ENCODE measurements at places on chromosomes 16 and 17. TPM values are rescaled to one million over a fixed set of nuclear protein-coding genes. Genes with fewer than 3 reads are reported as not detected.
A peak's percentile ranks its signal among the peaks of the same experiment; 100 is the strongest.

- H3K4me3 ChIP-seq = no peak overlapping the region
- H3K27me3 ChIP-seq = peaks cover 7% of the 10 kb centered on the region
- peaks cover 38% of the 10 kb centered on the region for H3K4me1 ChIP-seq
- DNase-seq = no peak
- H3K36me3 ChIP-seq = no peaks in the 10 kb centered on the region
- no peak overlapping the region for H3K27ac ChIP-seq
These were observed 2.5 kb upstream of the STARD3 start for GRCh38 chr17:39634384-39634871.

DNA sequence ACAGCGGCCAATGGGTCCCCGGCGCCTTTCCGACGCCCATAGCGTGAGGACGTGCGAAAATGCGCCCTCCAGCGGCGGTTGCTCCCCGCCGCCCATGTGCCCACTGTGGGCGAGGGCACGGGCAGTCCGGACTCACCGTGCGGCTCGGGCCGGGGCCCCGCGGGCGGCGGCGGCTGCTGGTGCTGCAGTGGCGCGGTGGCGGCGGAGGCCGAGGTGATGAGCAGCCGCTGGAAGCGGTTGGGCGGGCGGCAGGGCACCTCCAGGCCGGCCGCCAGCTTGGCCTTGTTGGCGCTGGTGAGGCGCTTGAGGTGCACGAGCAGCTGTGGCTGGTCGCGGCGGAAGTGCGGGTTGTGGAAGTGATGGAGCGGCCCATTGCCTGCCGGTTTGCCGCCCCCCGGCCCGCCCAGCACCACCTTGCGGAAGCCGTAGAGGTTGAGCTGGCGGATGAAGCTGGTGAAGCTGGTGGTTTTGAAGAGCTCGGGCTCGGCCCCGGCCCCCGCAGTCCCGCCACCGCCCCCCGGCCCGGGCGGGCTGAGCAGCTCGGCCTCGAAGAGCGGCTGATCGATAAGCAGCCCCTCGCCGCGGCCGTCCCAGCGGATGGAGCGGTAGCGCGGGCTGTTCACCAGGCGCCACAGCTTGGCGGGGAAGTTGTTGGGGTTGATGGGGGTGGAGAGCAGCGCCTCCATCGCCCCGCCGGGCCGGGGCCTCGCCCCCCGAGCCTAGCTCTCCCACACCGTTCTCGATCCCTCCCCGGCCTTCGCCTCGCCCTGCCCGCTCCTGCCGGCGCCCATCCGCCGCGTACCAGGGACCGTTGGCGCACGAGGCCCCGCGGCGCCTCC lies at the start of gene HSF5:
Gene HSF5 (minus strand): TSS at position 820 of the 839 bp plus-strand sequence. CDS start 134 bp downstream, at position 686.
- H3K4me3 ChIP-seq = peak within 1 kb of the TSS; percentile 52
- peak; percentile 83 for DNase-seq
- H3K36me3 ChIP-seq = peaks cover 33% of the 10 kb centered on the region
- H3K27me3 ChIP-seq = no peaks in the 10 kb centered on the region
- peaks cover 14% of the 10 kb centered on the region for H3K4me1 ChIP-seq
- peak within 1 kb of the TSS; percentile 47 for H3K27ac ChIP-seq

- DNase-seq = peak; percentile 30
- no peaks in the 10 kb centered on the region for H3K36me3 ChIP-seq
- H3K4me1 ChIP-seq = no peaks in the 10 kb centered on the region
- H3K27ac ChIP-seq = no peak overlapping the region
- peaks cover 6% of the 10 kb centered on the region for H3K27me3 ChIP-seq
- H3K4me3 ChIP-seq = no peak overlapping the region
These were observed 176.2 kb upstream of the FAM20A start for GRCh38 chr17:68777243-68777855.

DNA sequence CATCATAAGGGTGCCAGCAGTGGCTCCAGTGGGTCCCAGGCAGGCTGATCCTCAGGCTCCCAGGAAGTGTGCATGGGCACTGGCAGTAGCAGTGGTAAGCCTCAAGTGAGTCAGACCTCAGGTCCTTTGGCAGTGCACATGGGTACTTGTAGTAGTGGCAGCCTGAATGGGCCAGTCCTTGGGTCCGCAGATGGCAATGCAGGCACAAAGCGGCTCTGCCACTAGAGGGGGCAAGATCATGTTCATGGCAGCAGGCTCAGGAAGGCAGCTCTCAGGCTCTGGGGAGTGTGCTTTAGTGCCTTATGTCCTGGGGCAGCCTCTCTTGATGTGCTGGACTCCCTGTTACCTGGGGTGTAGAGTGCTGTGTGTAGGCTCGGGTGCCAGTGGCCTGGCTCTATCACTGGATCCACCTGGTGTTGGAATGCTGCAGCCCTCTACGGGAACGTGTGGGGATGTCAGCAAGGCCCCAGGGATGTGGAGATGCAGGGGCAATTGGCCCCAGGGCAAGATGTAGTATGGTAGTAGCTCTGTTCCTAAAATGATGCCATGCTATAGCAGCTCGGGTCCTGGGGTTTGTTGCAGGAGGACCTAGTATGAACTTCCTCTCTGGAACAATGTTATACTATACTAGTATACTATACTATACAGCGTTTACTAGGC lies 11.0 kb downstream of the ACSM3 start:
- no peak overlapping the region for H3K4me3 ChIP-seq
- no peak overlapping the region for H3K27ac ChIP-seq
- no peaks in the 10 kb centered on the region for H3K36me3 ChIP-seq
- H3K4me1 ChIP-seq = no peaks in the 10 kb centered on the region
- no peaks in the 10 kb centered on the region for H3K27me3 ChIP-seq

DNA sequence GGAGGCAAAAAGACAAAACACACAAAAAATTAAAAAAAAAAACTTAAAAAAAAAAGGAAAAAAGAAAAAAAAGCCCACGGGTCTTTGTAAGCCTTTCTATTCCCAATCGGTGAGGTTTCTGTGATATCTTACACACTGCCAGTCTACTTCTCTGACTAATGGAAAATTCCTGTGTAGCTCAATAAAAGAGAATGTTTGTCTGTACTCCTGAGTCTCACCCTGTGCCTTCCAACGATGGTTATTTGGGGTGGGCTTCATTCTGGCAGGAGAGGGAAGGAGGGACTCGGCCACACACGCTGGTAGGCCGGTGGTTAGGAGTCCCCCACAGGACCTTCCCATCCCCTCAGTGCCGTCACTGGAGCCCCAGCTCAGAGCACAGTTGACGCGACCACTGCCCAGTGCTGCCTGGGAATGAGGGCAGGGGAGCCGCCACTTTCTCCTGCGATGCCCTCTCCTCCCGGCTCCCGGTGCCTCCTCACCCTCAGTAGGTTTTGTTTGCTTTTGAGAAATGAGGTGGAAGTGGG lies 68.0 kb downstream of the AMFR start:
- H3K4me1 ChIP-seq = peaks cover 29% of the 10 kb centered on the region
- no peaks in the 10 kb centered on the region for H3K27me3 ChIP-seq
- H3K36me3 ChIP-seq = peaks cover 5% of the 10 kb centered on the region
- DNase-seq = no peak
- peak overlapping the region; percentile 98 for H3K27ac ChIP-seq
- peak overlapping the region; percentile 78 for H3K4me3 ChIP-seq

- H3K4me1 ChIP-seq = peaks cover 40% of the 10 kb centered on the region
- peaks cover 22% of the 10 kb centered on the region for H3K36me3 ChIP-seq
- no peak for DNase-seq
- no peaks in the 10 kb centered on the region for H3K27me3 ChIP-seq
These were observed 1.2 kb upstream of the RARA start for GRCh38 chr17:40307740-40308239.

- H3K36me3 ChIP-seq = peaks cover 1% of the 10 kb centered on the region
- no peak for DNase-seq
- H3K4me3 ChIP-seq = no peak overlapping the region
- H3K27ac ChIP-seq = no peak overlapping the region
- H3K27me3 ChIP-seq = no peaks in the 10 kb centered on the region
These were observed 11.1 kb downstream of the TSC2 start for GRCh38 chr16:2058872-2059271.

DNA sequence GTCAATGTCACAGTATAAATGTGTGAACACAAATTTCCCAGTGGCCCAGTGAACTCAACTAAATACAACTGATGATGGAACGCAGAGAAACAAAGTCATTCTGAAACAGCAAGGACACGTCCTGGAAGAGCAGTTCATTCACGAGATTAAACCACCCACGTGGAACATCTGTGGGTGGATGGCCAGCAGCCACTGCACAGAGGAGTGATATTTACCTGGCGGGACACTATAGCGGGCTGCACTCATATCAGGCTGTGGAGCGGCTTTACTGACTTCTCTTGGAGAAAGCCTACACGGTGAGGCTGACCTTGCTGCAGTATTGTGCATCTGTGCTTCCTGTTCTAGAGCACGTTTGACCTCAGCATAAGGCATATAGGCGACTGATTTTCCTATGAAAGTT lies 87.3 kb downstream of the TTC19 start:
- peaks cover 22% of the 10 kb centered on the region for H3K4me1 ChIP-seq
- peak overlapping the region; percentile 81 for H3K27ac ChIP-seq
- DNase-seq = peak; percentile 30
- peaks cover 53% of the 10 kb centered on the region for H3K36me3 ChIP-seq
- H3K4me3 ChIP-seq = no peak overlapping the region

DNA sequence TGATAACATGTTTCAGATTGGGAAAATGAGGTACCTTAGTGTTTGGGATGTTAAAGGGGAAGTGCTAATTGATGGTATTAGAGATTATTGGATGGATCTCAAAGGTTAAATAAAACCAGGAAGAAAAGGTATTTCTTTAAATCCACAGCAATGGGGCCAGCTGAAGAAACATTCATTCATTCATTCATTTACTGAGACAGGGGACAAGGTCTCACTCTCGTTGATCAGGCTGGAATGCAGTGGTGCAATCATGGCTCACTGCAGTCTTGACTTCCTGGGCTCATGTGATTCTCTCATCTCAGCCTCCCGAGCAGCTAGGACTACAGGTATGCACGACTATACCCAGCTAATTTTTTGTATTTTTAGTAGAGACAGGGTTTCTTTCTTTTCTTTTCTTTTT lies 19.8 kb downstream of the EARS2 start:
- no peak for DNase-seq
- H3K4me3 ChIP-seq = no peak overlapping the region
- H3K36me3 ChIP-seq = peaks cover 32% of the 10 kb centered on the region
- peaks cover 10% of the 10 kb centered on the region for H3K4me1 ChIP-seq
- H3K27me3 ChIP-seq = no peaks in the 10 kb centered on the region

DNA sequence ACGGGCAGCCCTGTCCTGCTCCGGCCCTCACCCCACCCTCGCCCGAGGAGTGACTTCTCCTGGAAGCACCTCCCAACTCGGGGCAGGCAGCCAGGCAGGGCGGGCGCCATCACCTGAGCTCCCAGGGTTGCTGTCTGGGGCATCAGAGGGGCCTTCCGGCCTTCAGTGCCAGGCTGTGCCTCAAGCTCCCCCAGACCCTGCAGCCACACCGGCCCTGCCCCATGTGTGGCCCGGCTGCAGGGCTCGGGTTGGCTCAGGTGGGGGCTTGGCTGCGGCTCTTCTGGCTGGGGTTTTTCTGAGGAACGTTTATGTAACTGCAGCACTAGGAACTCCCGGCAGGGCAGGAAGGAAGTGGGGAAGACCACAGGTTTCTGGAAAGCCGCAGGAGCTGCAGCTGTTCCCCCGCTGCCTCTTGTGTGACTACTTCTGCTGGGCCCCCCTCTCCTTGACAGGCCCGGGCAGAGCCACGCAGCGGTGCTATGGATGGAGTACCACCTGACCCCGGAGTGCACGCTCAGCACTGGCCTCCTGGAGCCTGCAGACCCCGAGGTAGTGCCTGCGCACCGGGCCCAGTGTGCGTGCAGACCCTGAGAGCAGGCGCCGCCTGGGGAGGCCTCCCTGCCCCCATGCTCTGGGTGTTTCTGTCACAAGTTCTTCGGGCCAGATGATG lies 45.6 kb downstream of the PRMT7 start:
- H3K36me3 ChIP-seq = peaks cover 46% of the 10 kb centered on the region
- no peak overlapping the region for H3K4me3 ChIP-seq
- no peaks in the 10 kb centered on the region for H3K27me3 ChIP-seq
- peaks cover 29% of the 10 kb centered on the region for H3K4me1 ChIP-seq

Gene ABCC12
- not detected for total RNA-seq

GRCh38 chr17:19378416-19379360 lies at the start of gene MAPK7:
Gene MAPK7, plus strand, starts transcription at chr17:19378498. Its CDS starts 403 bp downstream, at chr17:19378901.
- H3K27ac ChIP-seq = peak within 1 kb of the TSS; percentile 98
- no peaks in the 10 kb centered on the region for H3K27me3 ChIP-seq
- H3K36me3 ChIP-seq = peaks cover 18% of the 10 kb centered on the region
- DNase-seq = no peak
- H3K4me3 ChIP-seq = peak within 1 kb of the TSS; percentile 89

Gene C16orf92
- total RNA-seq = not detected

GRCh38 chr17:52147872-52148271 lies 10.6 kb downstream of the CA10 start:
- H3K27me3 ChIP-seq = no peaks in the 10 kb centered on the region
- H3K27ac ChIP-seq = peak overlapping the region; percentile 72
- no peak overlapping the region for H3K4me3 ChIP-seq
- no peak for DNase-seq
- peaks cover 14% of the 10 kb centered on the region for H3K4me1 ChIP-seq

- H3K4me1 ChIP-seq = peaks cover 9% of the 10 kb centered on the region
- no peaks in the 10 kb centered on the region for H3K27me3 ChIP-seq
- H3K27ac ChIP-seq = no peak overlapping the region
- no peak overlapping the region for H3K4me3 ChIP-seq
- DNase-seq = peak; percentile 2
- peaks cover 20% of the 10 kb centered on the region for H3K36me3 ChIP-seq
These were observed 70.8 kb upstream of the KCTD5 start for GRCh38 chr16:2611499-2611862.

- no peak overlapping the region for H3K27ac ChIP-seq
- H3K36me3 ChIP-seq = peaks cover 2% of the 10 kb centered on the region
- H3K4me1 ChIP-seq = no peaks in the 10 kb centered on the region
- no peak for DNase-seq
- H3K27me3 ChIP-seq = peaks cover 2% of the 10 kb centered on the region
These were observed 74.4 kb upstream of the DNAH17 start for GRCh38 chr17:78651554-78651953.

GRCh38 chr17:48440669-48441068 lies 10.7 kb upstream of the SKAP1 start:
- H3K27ac ChIP-seq = peak overlapping the region; percentile 91
- DNase-seq = no peak
- H3K4me1 ChIP-seq = peaks cover 92% of the 10 kb centered on the region
- peak overlapping the region; percentile 31 for H3K4me3 ChIP-seq

Gene STX4
- 29.2 TPM for total RNA-seq

GRCh38 chr17:36705874-36706731 lies 104.7 kb downstream of the MRM1 start:
- no peaks in the 10 kb centered on the region for H3K36me3 ChIP-seq
- no peak overlapping the region for H3K27ac ChIP-seq
- DNase-seq = peak; percentile 78
- peaks cover 26% of the 10 kb centered on the region for H3K27me3 ChIP-seq
- H3K4me3 ChIP-seq = no peak overlapping the region

- no peak overlapping the region for H3K27ac ChIP-seq
- H3K36me3 ChIP-seq = peaks cover under 1% of the 10 kb centered on the region
- no peak overlapping the region for H3K4me3 ChIP-seq
- H3K4me1 ChIP-seq = no peaks in the 10 kb centered on the region
- DNase-seq = peak; percentile 34
These were observed 56.3 kb downstream of the LMF1 start for GRCh38 chr16:914440-914839.

Gene IL17C
- not detected for total RNA-seq

DNA sequence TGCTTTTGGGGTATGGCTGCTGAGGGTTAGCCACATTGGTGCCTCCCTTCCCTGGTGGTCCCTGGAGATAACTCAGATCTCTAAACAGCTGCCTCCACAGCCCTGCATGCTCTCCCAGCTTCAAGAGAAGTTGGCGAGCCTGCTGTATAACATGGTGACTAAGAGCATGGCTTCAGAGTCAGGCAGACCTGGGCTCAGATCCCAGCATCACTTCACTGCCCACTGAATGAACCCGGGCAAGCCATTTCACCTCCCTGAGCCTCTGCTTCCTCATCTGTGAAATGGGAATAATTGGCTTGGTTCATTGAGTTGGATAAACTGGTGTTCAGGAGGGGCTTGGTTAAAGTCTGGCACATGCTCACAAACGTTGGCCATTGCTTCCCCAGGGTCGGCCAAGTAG lies 16.6 kb downstream of the KIF1C start:
- H3K27me3 ChIP-seq = no peaks in the 10 kb centered on the region
- H3K27ac ChIP-seq = no peak overlapping the region
- H3K36me3 ChIP-seq = peaks cover 30% of the 10 kb centered on the region
- peaks cover 16% of the 10 kb centered on the region for H3K4me1 ChIP-seq
- DNase-seq = no peak
- H3K4me3 ChIP-seq = no peak overlapping the region
